Spleen (tissue), 13 donors: ENCODE measurements at places on chromosomes 5 and 9.
A peak's percentile ranks its signal among the peaks of the same experiment; 100 is the strongest.

GRCh38 chr5:127567026-127567768 is 49.8 kb downstream of the PRRC1 start:
- no peak for DNase-seq

- DNase-seq = no peak
These were observed 717.9 kb upstream of the WWC1 start for GRCh38 chr5:167573370-167574127.

- DNase-seq = no peak
These were observed 37.2 kb upstream of the OTULIN start for GRCh38 chr5:14627270-14627669.

GRCh38 chr5:132777209-132778069 is at the start of gene SEPTIN8:
Gene SEPTIN8, minus strand, starts transcription at chr5:132777239. Its CDS starts 102 bp downstream, at chr5:132777137.
- peak; percentile 82 for DNase-seq

DNA sequence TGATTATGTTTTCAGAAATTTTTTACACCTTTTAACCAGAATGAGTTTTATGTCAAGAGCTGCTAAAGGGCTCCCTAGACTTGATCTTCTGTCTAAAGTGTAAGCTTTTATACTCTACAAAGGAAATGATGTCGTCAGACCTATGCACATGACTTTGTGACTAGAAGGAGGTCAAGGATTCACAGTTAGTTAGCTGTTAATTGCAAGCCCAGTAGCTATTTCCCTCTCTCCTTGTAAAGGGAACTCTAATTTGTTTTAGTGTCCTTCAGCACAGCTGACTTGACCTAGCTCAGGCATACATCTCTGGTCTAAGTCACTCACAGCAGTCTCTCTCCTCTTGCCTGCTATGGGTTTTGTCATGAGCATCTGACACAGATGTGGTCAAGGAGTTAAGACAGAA is 173.5 kb upstream of the NREP start:
- no peak for DNase-seq

- no peak for DNase-seq
These were observed 13.8 kb downstream of the WWC1 start for GRCh38 chr5:168305281-168305680.

GRCh38 chr9:112115970-112116753 is 58.9 kb downstream of the SUSD1 start:
- no peak for DNase-seq

- no peak for DNase-seq
These were observed 14.0 kb upstream of the CHD1 start for GRCh38 chr5:98942847-98943246.

GRCh38 chr5:34680896-34681295 is 24.8 kb downstream of the RAI14 start:
- no peak for DNase-seq
